Fibroblast of the conjunctiva (primary cell): ENCODE measurements at places on chromosomes 7 and 10.

- no peak for DNase-seq
Measured at GRCh38 chr10:27470885-27471284, 33.2 kb upstream of the RAB18 start.

DNA sequence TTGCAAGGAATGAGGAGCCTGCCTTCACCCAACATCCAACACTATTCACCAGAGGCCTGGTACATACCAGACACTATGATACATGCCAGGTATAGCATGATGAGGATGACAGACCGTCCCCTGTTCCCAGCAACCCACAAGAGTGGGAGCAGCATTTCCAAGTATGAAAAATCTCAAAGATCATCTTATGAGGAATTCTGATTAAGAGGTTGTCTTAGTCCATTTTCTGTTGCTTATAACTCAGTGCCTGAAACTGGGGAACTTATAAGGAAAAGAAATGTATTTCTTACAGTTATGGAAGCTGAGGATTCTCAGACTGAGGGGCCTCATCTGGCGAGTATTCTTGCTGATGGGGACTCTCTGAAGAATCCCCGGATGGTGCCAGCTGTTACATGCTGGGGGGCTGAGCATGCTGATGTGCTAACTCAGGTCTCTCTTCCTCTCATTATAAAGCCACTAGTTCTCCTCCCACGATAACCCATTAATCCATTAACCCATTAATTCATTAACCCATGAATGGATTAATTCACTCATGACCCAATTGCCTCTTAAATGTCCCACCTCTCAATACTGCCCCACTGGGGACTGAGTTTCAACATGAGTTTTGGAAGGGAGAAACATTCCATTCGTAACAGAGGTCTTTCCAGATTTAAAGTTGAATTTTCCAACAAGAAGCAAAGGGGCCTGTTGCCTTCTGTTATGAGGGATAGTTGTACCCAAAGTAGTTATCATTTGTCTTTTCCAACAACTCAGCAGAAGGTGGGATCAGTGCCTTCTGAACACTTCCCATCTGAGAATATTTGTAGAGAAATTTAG is 173.9 kb downstream of the HERPUD2 start:
- no peak for DNase-seq

- no peak for DNase-seq
Measured at GRCh38 chr10:132460691-132461090, 63.7 kb downstream of the PWWP2B start.

DNA sequence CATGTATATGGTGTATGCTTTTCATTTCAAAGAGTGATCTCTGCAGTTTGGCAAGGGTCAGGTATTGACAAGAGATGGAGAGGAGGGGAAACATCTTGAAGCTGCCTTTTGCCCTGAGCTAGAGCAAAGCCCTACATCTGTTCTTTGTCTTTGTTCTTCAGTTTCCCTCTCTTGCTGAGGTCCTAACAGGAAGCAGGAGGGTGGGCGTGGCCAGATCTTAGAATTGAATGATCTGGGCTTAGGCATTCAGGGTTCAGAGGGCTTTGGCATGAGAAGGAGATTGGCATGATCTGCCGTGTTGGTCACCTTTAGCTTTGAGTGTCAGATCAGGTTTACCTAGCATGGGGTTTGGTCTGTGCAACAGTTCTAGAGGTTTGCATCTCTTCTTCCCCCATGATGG is 41.3 kb downstream of the LRMDA start:
- DNase-seq, result no peak

DNA sequence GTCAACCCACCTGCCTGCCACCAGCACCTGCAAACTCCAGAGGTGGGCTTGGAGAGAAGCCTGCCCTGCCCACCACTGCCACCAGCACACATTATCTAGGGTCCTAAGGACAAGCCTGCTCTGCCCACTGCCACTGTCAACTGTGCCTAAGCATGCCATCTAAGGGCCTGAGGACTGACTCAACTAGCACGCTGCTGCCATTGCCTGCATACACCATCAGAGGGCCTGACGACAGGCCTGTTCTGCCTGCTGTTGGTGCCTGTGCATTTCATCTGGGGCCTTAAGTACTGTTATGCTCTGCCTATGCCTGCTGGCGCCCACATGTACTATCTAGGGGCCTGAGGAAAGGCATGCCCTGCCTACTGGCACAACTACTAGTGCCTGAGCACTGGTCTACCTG is 27.0 kb upstream of the LRRD1 start:
- no peak for DNase-seq

DNA sequence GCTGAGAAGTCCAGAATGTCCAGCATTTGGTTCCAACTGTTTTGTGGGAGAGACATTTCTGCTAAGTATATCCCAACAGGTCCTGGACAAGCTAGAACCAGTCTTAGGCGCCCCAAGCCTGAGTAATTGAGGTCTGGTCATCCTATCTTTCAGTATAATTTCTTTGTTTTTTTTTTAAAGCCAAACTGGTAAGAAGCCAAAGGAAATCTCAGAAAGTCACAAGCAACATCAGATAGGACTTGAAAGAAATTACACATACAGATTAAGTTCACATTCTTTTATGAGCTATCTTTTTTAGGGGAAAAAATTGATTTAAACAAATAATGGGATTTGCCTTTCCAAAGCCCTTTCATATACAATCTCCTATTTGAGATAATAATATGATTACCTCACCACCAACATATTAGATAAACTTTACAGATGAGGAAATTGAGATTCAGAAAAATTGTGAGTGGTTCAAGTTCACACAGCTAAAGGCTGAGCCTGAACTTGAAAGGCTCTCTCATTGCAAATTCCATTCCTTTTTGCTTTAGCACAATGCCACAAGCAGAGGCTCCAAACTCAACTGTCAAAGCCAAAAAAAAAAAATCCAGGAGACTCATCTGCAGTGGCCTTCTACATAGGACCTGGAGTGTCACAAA is 15.0 kb downstream of the PDLIM1 start:
- DNase-seq, result no peak
